Stomach (tissue), 19 donors: ENCODE measurements at places on chromosomes 1 and 21. TPM values are rescaled to one million over a fixed set of nuclear protein-coding genes. Genes with fewer than 3 reads are reported as not detected.

- DNase-seq: no peak
Measured at GRCh38 chr1:57860931-57861565, 437.2 kb upstream of the DAB1 start.

- peak; percentile 14 for DNase-seq
Measured at GRCh38 chr1:112800289-112800688, 85.2 kb upstream of the PPM1J start.

DNA sequence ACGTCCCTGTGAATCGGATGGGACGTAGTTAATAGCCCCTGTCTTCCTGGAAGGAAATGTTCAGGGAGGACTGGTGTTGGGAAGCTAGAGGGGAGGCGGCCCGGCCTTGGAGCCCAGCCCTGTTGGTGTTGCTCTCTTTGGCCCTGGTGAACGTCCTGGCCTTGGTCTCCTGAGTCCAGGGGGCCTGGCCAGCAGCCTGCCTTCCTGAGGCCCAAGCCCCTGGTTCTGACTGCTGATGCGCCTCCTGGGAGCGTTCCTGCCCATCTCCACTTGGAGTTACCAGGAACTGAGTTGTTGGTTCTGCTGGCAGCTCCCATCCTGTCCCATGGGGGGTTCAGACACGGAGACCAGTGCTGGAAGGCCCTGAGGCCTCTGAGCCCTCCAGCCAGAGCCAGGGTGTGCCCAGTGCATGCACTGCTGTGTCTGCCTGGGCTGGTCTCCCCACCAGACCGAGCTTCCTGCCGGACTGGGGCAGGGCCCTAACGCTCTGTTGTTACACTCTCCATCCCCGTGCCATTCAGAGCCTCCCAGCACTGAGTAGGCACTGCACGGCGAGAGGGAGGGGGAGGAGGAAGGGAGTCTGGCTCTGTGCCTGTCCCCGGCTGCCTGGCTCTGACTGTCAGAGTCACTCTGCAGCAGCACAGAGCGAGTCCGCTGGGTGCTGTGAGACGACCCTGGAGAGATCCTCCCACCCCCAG lies 382.5 kb upstream of the VAMP3 start:
- peak; percentile 21 for DNase-seq

RXFP4 gene
- total RNA-seq: not detected

ARMH1 gene
- total RNA-seq: 3.3 TPM

DNA sequence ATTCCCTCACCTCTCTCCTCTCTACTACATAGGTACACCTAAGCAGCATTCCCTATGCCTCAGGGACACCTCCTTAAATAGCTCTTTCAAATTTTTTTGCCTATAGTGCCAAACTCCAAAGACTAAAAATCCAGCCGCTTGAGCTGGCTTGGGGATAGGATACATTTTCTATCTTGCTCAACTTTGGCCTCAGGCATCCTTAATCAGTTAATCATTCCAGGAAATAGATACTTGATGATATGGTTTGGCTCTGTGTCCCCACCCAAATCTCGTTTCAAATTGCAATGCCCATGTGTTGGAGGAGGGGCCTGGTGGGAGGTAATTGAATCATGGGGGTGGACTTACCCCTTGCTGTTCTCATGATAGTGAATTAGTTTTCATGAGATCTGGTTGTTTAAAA lies 11.4 kb upstream of the PHGDH start:
- DNase-seq: no peak

- DNase-seq: no peak
Measured at GRCh38 chr1:77958850-77959249, 20.0 kb downstream of the FUBP1 start.

FMO5 gene
- 46.7 TPM for total RNA-seq

GRCh38 chr1:40309374-40310128 lies 7.5 kb downstream of the COL9A2 start:
- no peak for DNase-seq

DNA sequence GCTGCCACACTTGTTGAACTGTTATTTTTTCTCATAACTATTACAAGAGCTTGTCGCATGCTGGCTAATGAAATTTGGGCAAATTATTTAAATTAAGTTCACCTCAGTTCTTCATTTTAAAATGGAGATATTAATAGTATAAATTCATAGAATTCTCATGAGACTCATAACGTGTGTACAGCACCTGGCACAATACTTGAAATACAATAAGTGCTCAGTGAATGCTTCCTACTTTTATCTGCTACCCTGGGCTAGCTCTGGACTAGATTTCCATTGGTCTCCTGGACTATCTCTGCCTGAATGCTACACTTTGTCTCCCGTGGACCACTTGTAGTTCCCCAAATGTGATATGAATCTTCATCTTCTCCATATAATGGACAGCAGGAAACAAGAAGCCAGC lies 919 bp downstream of the SLAMF6 start:
- no peak for DNase-seq

DNA sequence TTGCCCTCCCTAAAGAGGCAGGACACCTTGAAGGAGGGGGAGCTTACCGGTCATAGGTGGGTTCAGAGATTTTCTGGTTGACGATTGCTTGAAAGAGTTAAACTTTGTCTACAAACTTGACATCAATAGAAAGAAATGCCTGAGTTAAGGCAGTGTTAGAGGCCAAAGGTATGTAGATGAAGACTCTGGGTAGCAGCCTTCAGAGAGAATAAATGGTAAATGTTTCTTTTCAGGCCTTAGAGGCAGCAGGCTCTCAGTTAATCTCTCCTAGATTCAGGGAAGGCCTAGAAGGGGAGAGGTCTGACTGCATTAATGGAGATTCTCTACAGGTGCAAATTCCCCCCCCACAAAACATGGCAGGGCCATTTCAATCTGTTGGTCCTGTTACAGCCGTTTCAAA lies 27.7 kb downstream of the MX1 start:
- DNase-seq: no peak

DNA sequence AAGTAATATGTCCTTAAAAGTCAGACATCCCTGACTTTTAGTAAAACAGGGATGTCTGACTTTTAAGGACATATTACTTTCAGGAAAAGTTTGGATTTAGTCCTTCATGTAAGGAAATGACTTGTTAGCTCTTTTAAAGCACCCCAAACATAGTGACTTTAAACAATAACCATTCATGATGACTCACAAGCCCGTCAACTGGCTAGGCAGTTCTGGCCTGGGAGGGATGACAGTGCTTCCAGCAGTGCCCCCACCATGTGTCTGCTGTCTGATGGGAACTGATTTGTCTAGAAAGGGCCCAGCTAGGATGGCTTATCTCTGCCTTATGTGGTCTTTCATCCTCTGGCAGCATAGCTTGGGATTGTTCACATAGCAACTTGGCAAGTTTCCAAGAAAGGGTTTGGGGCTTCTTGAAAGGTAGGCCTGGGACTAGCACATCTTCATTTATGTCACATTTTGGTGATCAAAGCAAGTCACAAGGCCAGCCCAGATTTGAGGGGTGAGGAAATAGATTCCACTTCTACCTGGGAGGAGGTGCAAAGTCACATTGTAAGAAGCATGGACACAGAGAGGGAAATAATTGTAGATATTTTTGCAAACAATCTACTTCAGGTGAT lies 143.5 kb downstream of the C1orf94 start:
- no peak for DNase-seq

LAMC2 gene
- 12.1 TPM for total RNA-seq

GRCh38 chr1:214540324-214540723 lies 11.1 kb downstream of the PTPN14 start:
- no peak for DNase-seq

- peak; percentile 35 for DNase-seq
Measured at GRCh38 chr21:31974454-31974985, 101.7 kb downstream of the HUNK start.

DNA sequence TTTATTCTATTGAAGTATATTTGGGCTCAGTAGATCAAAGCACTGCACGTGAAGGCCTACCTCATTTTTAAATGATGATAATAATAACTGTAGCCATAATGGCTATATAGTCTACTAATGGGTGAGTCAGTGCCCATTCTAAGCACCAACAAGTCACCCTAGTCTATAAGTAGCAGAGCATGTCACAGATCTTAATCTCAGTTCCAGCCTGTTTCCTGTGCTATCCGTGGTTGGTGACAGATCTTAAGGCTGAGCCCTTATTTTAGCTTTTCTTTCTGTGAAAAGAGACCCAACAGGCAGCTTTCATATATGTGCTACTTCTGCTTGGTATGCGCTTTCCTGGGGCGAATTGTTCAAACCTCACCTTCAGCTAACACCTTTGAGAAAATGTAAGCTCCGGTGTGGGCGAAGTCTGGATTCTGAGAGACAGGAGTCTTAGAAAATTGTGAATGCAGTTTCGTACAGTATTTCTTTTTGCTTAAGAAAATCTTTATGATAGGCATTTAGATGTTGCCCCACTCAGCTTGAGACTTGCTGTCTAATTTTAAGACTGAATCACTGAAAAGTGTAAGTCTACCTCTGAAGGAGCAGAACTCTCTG lies 59.6 kb downstream of the FMN2 start:
- DNase-seq: no peak

E2F2 gene
- 27.8 TPM for total RNA-seq

GRCh38 chr21:34276711-34277425 lies 86.9 kb upstream of the KCNE2 start:
- no peak for DNase-seq

DNA sequence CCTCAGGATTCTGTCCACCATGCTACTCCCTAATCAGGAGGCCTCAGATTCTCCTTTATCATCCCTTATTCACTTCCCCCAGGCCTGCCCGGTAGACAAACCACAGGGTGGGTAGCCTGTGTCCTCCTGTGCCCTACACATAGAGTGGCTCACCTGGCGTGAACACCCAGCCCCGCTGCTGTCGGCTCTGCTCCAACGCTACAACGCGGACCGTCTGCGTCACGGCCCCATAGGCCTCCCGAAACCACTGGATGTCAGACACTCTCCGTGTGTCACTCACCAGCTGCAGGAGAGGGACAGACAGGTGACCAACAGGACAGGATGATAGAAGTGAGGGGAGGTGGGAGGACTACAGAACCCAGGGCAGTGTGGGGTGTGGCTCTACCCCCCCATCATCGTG lies 10.3 kb downstream of the PMVK start:
- no peak for DNase-seq

ADAMTS4 gene
- total RNA-seq: 0.89 TPM

GRCh38 chr1:106960412-106960811 lies 96.1 kb upstream of the PRMT6 start:
- DNase-seq: no peak

- DNase-seq: peak; percentile 22
Measured at GRCh38 chr1:193558491-193559028, 372.1 kb upstream of the B3GALT2 start.

DNA sequence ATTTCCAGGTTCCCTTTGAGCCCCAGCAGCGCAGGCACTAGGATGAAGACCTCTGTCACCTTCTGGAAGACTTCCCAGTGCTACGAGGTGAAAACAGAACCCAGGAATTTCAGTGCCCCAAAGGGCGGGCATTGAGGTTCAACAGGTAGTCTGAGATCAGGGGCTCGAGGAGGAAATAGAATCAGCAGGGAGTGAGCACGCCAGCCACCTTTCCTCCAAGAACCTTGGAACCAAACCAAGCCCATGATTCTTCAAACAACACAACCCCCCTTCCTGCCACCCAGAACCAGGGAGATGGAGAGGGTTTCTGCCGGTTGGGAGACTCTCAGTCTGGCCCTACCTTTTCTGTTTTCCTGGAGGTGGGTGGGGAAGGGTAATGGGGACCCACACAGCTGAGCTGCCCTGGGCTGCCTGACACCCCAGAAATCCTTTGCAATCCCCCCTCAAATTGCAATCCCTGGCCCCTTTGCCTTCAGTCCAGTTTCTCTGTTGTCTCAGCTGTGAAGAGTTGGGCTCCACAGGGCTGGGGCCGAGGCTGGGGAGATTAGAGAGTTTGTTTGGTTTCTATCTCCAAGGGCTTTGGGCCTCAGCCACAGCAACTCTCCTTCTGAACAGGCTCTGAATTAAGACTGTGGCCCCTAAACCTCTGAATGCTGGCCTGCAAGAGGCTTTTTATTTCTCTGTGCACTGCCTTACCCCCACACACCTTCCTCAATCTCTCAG lies 11.9 kb downstream of the SLC41A1 start:
- DNase-seq: peak; percentile 80

GNG12 gene
- 103 TPM for total RNA-seq

- no peak for DNase-seq
Measured at GRCh38 chr1:203336097-203336496, 14.8 kb downstream of the FMOD start.

ACTN2 gene
- total RNA-seq: not detected

FAM131C gene
- not detected for total RNA-seq

DNA sequence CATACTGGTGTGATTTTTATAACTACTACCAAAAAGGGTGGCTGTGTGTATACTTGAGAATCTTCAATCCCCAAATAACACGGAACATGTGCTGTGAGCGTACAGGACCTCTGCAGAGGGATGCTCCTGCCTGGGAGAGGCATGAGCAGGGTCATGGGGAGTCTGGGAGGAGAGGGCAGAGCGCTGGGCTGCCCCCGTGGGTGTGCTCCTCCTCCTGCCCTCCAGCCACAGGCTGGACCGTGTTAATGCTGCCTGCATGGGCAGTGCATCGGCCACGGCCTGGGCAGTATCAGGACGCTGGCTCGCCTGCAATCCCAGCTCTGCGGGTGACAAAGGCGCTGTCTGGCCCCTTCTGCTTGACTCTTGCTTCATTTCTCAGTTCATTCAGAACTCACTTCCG lies 6.2 kb downstream of the CEP104 start:
- DNase-seq: no peak

CFHR4 gene
- not detected for total RNA-seq

INKA2 gene
- total RNA-seq: 4.0 TPM

RGS4 gene
- total RNA-seq: 2.0 TPM

DNA sequence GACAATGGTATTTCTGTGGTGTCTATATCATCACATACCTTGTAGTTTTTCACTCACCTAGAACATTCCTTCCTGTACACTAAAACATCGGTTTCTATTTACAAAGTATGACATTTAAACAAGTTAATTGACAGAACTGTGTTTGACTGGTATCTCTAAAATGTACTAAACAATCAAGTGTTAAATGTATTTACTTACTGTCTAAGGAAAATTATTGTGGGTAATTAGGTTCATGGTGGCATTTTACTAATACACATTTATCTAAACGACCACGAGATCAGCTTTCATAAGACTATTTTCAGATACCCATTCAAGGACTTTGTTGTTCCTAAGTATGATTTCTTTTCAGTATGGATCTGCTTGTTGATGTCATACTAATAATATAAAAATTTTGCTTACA lies 115.2 kb downstream of the ADGRL2 start:
- no peak for DNase-seq

GRCh38 chr1:100714599-100714998 lies 4.9 kb upstream of the VCAM1 start:
- no peak for DNase-seq
